Stimulated activated CD4-positive, alpha-beta T cell treated with anti-CD3 and anti-CD28 coated beads, Interleukin-12 subunit alpha, Interleukin-12 subunit beta, amount 100 ng/mL, for 4 hours (primary cell): ENCODE measurements at places on chromosomes 1 and 21.

GRCh38 chr21:24183077-24183476, 1424.2 kb downstream of the MRPL39 start:
- no peak for DNase-seq

DNA sequence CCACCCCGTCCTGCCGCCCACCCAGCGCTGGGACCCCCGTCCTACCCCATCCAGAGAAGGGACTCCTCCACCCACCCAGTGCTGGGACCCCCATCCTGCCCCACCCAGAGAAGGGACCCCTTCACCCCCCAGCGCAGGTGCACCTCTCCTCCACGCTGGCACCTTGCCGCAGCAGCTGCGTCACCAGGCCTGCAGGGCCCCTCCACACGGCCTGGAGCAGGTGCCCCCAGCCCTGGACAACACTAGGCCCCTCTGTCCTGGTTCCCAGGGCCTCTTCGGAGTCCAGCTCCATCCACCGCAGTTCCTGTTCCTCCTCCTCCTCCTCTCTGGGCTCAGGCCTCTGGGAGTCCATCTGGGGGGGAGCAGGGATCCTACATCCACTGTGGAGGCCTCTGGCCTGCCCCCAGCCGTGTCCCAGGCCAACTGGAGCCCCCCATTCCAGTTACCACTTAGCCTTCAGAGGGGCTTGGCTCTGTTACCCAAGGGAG, 378 bp downstream of the ANKRD65 start:
- DNase-seq: no peak

DNA sequence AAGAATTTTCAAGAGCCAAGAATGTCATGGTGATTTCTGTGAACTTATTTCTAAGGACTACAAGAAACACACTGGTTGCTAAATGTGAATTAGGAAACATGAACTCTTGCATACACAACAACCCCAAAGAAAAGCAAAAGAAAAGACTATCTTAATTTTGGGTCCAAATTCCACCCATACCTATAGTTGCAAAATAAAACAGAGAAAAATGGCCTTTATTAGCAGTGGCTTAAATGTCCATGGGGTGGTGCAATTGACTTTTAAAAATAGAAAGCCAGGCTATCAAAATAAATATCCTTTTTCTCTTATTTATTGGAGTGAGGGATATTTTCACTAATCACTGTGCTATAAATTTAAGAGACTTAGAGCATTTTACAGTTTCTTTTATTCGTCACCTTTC, 80.9 kb upstream of the DPYD start:
- no peak for DNase-seq

DNA sequence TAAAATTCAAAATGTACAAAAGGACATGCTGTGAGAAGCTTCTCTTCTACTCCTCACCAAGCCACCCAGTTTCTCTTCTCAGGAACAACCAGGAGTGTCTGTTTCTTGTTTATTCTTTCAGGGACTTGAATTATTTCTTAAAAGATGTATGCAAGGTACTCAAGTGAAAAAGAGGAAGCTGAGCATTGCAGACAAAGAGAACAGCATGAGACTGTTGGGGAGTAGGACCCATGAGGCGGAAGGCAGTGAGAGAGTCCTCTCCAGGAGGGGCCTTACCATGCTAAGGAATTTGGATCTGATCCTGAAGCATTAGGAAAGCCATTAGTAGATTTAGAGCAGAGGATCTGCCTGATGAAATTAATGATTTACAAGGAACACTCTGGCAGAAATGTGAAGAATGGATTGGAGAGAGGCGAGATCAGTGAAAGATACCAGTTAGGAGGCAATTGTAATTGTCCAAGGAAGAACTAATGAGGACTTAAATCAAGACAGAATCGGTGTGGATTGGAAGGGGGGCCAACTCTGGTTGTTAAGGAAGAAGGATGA, 14.7 kb upstream of the SSX2IP start:
- no peak for DNase-seq

DNA sequence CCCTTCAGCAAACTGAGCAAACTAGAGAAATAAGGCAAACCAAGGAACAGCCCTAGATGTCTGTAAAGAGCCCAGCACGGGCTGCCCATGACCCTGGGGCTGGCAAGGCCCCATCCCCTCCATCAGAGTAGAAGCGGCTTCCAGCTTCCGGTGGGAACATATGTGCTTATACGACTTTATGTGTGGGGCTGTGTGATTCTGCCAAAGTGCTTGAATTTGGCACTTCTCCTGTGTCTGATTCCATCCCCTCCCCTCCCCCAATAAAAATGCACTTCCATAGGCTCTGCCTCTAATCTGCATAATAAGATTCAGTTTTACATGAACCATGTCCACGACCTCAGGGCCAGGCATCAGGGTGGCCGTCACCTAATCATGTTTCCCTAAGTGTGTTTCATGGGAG, 236.6 kb downstream of the DSCAM start:
- no peak for DNase-seq

- no peak for DNase-seq
These were observed 86.7 kb upstream of the POU3F1 start for GRCh38 chr1:38133304-38133703.

- DNase-seq: peak; percentile 48
These were observed 642 bp downstream of the HCRTR1 start for GRCh38 chr1:31617916-31618746.

- DNase-seq: no peak
These were observed 1.8 kb downstream of the SWT1 start for GRCh38 chr1:185158800-185159199.

DNA sequence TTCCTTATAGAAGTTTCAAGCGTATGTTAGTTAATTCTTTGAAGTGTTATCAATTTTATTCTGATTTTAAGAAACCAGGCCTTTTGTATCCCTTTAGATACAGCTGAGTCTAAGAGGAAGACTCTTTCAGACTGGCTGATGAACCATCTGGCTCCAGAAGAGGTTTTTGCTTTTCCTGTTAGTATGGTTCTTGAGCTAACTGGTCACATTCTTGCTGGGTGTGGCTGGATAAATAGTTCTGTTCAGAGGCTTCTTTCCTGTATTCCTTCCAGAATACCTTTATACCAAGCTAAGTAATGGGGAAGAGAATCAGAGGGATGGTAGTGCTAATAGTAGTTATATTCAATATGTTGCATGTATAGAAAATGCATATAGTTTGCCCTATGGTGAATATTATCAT, 12.4 kb downstream of the HS2ST1 start:
- no peak for DNase-seq

DNA sequence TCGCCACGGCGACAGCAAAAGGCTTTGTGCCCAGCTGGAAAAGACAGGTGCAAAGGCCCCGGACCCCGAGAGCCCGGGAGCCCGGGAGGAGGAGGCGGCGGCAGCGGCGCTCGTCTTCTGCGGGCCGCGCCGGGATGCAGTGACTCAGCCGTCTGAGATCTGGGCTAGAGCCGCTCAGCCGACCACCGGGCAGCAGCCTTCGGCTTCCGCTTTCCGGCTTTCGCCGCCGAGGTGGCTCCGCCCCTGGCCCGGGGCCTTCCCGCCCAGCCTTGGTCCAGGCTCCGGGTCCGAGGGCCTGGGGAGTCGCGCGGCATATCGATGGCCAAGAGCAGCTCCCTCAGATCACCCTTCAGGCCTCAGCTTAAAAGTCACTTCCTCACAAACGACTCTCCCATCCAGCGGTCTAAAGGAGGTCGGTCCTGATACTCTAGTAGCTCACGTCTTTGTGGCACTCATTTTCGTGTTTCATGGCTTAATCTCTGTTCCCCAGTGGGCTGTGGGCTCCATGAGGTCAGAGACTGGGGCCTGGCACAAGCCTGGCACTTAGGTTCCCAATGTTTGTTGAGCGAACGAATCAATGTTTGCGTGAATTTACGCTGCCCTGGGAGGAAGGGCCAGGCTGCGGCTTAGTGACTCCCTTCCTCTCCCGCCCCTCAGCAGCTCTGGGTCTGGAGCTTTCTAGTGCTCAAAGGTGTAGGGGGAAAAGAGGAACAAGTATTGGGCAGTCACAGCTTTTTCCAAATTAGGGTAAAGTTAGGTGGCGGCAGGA, at the start of gene PHTF1:
Gene PHTF1 (minus strand): TSS at position 154 of the 769 bp plus-strand sequence. CDS start 783 bp downstream, outside the sequence.
- DNase-seq: peak; percentile 45

DNA sequence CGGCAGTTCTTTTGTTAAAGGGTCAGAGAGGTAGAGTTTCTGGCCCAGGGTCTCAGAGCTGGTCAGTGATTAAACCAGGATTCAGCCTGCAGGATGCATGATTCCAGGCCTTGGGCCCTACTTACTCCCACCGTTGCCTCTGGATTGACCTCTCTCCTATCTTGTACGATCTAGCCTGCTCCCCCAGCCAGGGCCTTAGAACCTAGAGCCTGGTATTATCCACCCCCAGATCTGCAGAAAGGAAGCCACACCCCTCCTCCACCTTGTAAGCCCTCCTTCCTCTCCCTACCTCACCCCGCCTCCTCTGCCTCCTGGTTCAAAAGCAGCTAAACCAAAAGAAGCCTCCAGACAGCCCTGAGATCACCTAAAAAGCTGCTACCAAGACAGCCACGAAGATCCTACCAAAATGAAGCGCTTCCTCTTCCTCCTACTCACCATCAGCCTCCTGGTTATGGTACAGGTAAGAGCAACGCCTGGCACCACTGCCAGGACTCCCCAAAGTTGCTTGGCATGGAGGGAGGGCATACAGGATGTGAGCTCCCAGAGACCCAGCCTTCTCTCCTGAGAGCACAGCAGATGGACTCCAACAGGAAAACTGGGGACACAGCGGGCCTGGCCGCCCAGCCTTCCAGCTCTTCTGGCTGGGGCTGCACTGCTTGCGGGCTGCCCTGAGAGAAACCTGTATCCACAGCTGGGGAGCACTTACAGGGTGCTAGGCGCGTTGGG, at the start of gene CD52:
Gene CD52 (plus strand): TSS at position 347 of the 726 bp plus-strand sequence. CDS start 60 bp downstream, at position 407.
- DNase-seq: peak; percentile 53

- DNase-seq: no peak
These were observed 124.9 kb downstream of the KCNK1 start for GRCh38 chr1:233738850-233739249.

DNA sequence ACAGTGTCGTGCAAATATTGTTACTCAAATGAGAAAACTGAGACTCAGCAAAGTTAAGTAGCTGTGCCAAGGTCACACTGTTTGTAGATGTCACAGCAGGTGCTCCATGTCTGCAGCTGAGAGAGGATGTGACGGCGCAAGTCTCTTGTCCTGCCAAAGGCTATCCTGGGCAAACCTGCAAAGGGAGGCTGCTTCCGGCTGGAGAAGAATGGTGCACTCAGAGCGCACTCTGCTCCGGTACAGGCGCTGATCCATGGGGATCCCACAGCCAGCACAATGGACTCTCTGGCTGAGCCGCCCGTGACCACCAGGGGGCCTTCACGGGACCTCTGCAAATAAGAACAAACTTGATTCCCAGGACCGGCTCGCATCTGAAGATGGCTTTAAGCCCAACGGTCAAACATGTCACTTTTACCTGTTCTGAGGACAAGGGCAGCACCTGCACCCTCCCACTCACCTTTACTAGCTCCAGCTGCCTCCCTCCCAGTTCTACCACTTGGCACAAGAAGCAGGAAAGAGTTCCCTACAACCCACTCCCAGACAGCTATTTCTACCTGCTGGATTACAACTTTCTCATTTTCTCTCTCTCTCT, 21.9 kb downstream of the RD3 start:
- peak; percentile 44 for DNase-seq

GRCh38 chr21:14273736-14274538, 58.0 kb downstream of the RBM11 start:
- peak; percentile 1 for DNase-seq

DNA sequence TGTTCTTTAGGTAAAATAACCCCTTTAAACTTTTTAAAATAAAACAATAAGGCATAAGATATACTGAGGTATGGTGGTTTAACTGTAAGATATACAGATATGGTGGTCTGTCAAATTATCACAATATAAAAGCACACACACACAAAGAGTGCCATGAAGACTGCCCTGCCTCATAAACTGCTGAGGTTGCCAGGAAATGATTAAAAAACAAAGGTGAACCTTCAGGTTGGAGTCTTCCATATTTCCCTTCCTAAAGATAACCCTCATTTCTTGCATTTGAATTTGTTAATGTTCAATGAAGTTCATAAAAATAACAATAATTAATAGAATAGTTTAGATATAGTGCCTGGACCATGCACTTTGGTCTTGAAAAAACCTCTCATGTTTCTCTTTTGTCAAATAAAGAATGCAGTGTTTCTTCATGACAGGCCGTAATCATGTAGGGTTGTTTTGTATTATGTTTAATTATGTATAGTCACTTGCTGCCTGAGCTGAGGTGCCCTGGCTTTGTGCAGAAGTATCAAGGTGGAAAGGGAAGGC, 123.6 kb upstream of the B3GALT2 start:
- no peak for DNase-seq

DNA sequence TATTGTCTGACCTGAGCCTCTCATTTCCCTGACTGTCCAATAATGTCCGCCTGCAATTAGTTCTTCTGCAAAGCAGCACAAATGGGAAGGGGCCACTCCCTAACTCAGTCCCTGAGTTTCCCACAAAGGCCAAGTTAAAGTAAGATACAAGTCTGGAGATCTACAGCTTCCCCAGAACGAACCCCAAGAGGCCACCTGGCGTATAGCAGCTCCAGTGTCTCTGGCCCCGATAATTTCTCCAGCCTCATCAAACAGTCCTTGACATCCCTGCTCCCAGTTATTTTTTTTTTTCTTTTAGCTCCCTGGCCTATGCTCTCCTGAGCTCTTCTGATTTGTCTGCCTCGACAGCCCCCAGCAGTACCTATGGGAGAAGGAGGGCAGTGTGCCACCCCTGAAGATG, 8.1 kb upstream of the ACKR1 start:
- DNase-seq: no peak

- DNase-seq: no peak
These were observed 51.6 kb upstream of the HPDL start for GRCh38 chr1:45275054-45275453.

DNA sequence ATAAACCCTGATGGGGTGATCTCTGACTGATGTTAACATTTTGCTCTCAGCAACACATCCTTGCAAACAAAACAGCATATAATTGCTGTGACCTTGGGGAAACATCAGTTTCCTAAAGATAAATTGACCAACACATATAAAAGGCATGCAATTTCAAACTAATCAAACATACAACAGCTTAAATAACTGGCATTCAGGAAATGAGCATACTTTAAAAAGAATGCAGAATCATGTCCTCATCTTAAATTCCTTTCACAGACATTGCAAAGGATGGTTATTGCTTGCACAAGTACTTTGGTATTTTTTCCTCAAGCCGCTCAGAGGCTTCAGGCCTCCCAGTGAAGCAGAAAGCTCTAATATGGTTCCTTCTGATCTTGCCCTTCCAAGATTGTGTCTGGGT, 53.4 kb upstream of the RGS18 start:
- DNase-seq: no peak

GRCh38 chr1:222046684-222047263, 304.9 kb upstream of the DUSP10 start:
- no peak for DNase-seq

GRCh38 chr1:165871311-165872067, 44.1 kb downstream of the UCK2 start:
- no peak for DNase-seq

DNA sequence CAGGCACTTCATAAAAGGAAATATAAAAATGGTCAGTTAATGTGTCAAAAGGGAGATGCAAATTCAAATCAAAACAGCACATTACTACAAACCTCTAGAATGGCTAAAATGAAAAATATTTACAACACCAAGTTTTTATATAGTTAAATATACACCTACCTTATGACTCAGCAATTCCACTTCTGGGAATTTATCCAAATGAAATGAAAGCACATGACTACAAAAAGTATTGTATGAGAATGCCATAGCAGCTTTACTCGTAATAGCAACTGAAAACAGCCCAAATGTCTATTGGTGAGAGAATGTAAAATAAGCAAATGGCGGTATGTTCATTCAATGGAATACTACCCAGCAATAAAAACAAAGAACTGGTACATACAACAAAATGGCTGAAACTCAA, 175.8 kb upstream of the SPAG17 start:
- no peak for DNase-seq
